Stimulated activated CD8-positive, alpha-beta memory T cell treated with anti-CD3 and anti-CD28 coated beads, Interleukin-15, amount 100 ng/mL, for 1 hour (primary cell): ENCODE measurements at places on chromosomes 7 and 10.

DNA sequence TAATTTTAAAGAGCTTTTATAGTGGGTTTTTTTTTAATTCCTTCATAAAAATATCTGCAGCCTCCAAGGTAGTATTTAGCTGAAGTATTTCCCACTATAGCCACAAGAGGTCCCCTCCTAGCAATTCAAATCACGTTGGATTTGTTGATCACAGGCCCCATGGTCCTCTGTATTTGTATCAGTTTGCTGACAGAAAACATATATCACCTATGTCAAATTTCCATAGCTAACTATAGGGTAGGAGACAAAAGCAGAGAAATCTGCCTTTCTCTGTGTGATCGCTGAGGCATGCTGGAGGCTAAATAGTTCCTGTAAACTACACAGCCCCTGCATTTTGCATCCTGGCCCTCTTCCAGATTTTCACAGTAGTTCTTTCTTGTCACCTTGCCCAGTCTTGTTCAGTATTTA is 1.7 kb upstream of the CTNNA3 start:
- no peak for DNase-seq

GRCh38 chr10:66927971-66928770 is 2.3 kb downstream of the LRRTM3 start:
- no peak for DNase-seq

- DNase-seq, result no peak
Measured at GRCh38 chr7:140059273-140060242, 3.2 kb downstream of the PARP12 start.

DNA sequence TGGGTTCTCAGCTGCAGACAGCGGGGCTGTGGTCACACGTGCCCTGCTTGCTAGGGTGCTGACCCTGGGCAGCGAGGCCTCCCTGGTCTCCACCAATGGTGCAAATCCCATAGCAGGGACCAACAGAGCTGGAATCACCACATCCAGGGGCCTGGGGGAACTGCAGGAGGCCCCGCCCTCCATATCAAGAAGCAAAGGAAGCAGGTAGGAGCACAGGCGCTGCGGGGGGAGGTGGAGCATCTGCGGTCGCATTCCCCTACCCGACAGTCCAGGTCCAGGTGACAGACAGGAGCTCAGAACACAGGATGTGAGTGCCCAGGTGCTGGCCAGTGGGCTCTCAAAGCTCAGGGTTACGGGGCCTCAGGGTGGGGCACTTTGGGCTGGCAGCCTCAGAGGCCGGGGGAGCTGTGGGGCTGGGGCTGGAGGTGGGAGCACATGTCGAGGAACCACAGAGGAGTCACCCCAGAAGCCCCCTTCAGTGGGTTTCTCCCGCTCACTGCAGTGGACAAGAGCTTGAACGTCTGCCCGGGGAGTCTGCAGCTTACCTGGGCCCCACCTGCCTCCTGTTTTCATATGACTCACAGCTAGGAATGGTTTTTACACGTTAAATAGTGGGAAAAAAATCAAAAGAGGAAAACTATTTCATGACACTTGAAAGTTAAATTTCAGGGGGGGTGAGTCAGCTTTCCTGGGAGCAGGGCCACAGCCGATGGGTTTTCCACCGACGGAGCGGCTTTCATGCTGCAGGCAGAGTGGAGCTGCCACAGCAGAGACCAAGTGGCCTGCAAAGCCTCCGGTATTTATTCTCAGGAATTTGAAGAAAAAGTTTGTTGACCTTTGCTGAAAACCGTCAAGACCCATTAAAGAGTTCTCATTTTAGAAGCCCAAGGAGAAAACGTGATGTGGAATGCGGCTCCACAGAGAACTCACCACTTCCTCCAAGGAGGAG is 148.7 kb upstream of the PPP2R2D start:
- no peak for DNase-seq

GRCh38 chr7:135801045-135801693 is 52.6 kb upstream of the FAM180A start:
- peak; percentile 11 for DNase-seq

DNA sequence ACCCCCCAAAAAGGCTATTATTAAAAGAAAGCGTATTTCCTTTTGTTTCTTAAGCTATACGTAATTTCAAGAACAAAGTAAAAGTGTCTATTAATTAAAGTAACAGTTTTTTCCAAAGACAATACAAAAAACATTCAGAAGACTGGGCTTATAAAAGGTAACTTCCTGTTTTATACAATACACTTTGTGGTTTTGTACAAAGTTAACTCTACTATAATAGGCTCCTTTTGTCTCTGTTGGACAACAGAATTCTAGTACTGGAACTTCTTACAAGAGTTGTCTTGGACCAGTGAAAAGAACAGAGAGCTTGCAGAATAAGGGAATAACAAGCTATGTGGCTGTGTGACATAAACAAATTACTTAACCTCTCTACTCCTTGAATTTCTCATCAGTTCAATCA is 21.5 kb downstream of the SFMBT2 start:
- DNase-seq, result no peak

GRCh38 chr7:127655720-127656119 is 3.7 kb downstream of the SND1 start:
- DNase-seq, result no peak

DNA sequence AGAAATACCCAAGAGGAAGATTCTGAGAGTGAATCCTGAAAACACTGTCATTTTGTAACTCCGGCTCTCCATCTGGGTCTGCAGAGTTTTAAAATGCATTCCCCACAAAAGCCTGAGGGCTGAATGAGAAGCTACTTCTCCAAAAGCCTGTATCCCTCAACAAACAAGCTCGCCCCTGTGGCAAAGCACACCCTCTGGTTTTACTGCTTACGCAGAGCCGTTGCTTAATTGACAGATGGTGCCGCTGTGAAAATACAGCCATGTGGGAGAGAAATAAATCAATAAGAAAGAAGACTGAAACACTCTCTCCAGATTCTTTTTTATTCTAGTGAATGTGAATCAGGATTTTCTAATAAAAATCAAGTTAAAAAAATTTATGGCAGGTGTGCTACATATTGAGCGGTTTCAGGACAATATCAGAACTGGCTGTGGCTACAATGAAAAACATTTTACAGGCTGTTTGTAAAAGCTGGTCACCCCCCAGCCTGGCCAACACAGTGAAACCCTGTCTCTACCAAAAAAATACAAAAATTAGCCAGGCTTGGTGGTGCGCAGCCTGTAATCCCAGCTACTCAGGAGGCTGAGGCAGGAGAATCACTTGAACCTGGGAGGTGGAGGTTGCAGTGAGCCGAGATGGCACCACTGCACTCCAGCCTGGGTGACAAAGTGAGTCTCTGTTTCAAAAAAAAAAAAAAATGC is 32.5 kb downstream of the C7orf33 start:
- DNase-seq, result no peak

GRCh38 chr10:118687472-118687871 is 67.3 kb downstream of the CACUL1 start:
- no peak for DNase-seq

- DNase-seq, result no peak
Measured at GRCh38 chr7:25179325-25179724, 49.0 kb downstream of the NPVF start.

- DNase-seq, result no peak
Measured at GRCh38 chr7:78594156-78594555, 795.6 kb downstream of the PHTF2 start.

- DNase-seq, result no peak
Measured at GRCh38 chr10:123241391-123242141, 87.4 kb downstream of the BUB3 start.

- no peak for DNase-seq
Measured at GRCh38 chr10:69757553-69758309, 44.0 kb upstream of the COL13A1 start.

GRCh38 chr7:82413237-82413636 is 30.3 kb downstream of the CACNA2D1 start:
- DNase-seq, result no peak
